ENCODE measurements at places on chromosomes 12 and 14. TPM values are rescaled to one million over a fixed set of nuclear protein-coding genes. Genes with fewer than 3 reads are reported as not detected.
A peak's percentile ranks its signal among the peaks of the same experiment; 100 is the strongest.

The SERPINA12 gene
- not detected for total RNA-seq

The VPS29 gene
- total RNA-seq: 145 TPM

- no peaks in the 10 kb centered on the region for H3K36me3 ChIP-seq
- H3K4me3 ChIP-seq: no peak overlapping the region
- no peak for DNase-seq
- H3K27ac ChIP-seq: no peak overlapping the region
These were observed 220.3 kb upstream of the RTL1 start for GRCh38 chr14:101123618-101124510.

DNA sequence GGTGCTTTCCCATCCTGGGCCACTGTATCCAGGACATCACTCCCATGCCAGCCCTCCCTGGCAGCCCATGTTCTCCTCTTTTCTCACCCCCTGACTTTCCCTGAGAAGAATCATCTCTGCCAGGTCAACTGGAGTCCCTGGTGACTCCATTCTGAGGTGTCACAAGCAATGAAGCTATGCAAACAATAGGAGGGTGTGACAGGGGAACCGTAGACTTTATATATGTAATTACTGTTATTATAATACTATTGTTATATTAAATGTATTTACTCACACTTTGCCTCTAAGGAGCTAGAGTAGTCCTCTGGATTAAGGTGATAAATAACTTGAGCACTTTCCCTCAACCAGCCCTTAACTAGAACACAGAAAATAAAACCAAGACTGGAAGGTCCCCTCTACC lies 9.2 kb downstream of the ZNF219 start:
- H3K36me3 ChIP-seq: no peaks in the 10 kb centered on the region
- no peak for DNase-seq
- peak overlapping the region; percentile 46 for H3K27ac ChIP-seq
- H3K4me3 ChIP-seq: no peak overlapping the region
- H3K27me3 ChIP-seq: no peaks in the 10 kb centered on the region

DNA sequence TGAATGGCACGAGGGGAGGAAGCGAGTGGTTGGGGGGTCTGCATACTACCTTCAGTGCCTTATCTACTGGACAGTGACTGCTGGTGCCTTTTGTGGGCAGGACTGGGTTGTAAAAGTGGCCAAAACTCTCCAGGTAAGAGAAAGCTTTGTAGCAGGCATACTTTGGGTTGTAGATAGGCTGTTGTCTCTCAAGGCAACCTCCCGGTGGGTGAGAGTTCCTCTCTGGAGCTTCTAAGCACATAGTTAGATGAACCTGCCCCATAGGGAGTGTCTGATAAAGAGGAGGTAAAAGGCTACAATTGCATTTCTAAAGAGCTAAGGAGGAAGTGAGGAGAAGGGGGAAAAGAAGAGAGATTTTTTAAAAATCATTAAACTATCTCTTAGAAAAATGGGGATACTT lies 4.2 kb upstream of the DAD1 start:
- H3K27ac ChIP-seq: no peak overlapping the region
- H3K4me3 ChIP-seq: no peak overlapping the region
- H3K36me3 ChIP-seq: peaks cover 3% of the 10 kb centered on the region
- peaks cover 4% of the 10 kb centered on the region for H3K27me3 ChIP-seq
- DNase-seq: no peak

- H3K27me3 ChIP-seq: peaks cover 6% of the 10 kb centered on the region
- H3K27ac ChIP-seq: no peak overlapping the region
- no peaks in the 10 kb centered on the region for H3K4me1 ChIP-seq
These were observed 49.7 kb upstream of the SAV1 start for GRCh38 chr14:50717811-50718210.

DNA sequence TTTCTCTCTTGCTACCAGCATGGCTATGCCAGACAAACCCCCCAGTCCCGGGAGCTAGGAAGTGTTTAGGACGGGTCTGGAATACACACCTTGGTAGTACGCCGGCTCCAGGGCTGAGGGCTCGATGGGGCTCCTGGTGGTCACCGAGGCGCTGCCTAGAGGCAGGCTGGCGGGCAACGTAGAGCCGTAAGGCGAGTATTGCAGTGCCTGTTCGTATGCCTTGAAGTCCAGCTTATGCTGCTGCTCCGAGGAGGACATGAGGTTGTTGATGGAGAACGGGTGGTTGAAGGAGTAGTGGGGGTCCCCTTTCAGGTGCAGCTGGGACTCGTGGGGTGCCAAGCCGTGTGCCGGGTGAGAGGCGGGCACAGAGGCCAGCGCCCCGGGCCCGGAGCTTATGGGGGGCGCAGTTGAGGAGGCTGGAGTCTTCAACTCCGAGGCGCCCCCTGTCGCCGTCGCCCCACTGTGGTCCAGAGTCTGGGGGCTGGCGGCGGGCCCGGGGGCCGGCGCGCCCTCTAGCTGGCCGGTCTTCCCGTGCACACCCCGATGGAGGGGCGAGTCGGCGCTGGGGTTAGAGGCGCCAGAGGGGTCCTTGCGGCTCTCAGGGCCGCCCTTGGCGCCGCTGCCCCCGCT lies 3.6 kb downstream of the FOXA1 start:
- peaks cover 75% of the 10 kb centered on the region for H3K27me3 ChIP-seq
- peaks cover 8% of the 10 kb centered on the region for H3K4me1 ChIP-seq
- peak overlapping the region; percentile 72 for H3K27ac ChIP-seq
- no peak for DNase-seq
- peak overlapping the region; percentile 18 for H3K4me3 ChIP-seq
- peaks cover 8% of the 10 kb centered on the region for H3K36me3 ChIP-seq

- no peaks in the 10 kb centered on the region for H3K4me1 ChIP-seq
- no peak for DNase-seq
- H3K27me3 ChIP-seq: peaks cover 4% of the 10 kb centered on the region
- no peak overlapping the region for H3K27ac ChIP-seq
- H3K36me3 ChIP-seq: no peaks in the 10 kb centered on the region
These were observed 8.0 kb upstream of the TXNRD1 start for GRCh38 chr12:104207416-104208205.

The KRT74 gene
- 0.15 TPM for total RNA-seq

DNA sequence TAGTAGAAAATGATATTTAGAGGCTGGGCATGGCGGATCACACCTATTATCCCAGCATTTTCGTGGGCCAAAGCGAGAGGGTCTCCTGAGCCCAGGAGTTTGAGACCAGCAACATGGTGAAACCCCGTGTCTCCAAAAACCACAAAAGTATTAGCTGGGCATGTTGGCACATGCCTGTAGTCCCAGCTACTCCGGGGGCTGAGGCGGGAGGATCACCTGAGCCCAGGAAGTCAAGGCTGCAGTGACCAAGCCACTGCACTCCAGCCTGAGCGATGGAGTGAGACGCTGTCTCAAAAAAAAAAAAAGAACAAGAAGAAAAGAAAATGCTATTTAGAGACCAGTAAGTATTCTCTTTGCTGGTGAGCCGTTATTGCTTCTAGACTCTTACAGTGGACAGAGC lies 79.2 kb upstream of the MDM1 start:
- no peak for DNase-seq
- H3K36me3 ChIP-seq: peaks cover 2% of the 10 kb centered on the region
- peaks cover 2% of the 10 kb centered on the region for H3K27me3 ChIP-seq
- no peak overlapping the region for H3K4me3 ChIP-seq

The BCL2L2 gene
- total RNA-seq: 3.2 TPM
